Foreskin keratinocyte (primary cell): ENCODE measurements at places on chromosomes 13 and 19. TPM values are rescaled to one million over a fixed set of nuclear protein-coding genes. Genes with fewer than 3 reads are reported as not detected.

FBXW9 gene
- polyA plus RNA-seq, result 15.0 and 15.3 TPM in 2 replicates

BEST2 gene
- polyA plus RNA-seq, result not detected in 2 replicates

IGFL2 gene
- polyA plus RNA-seq, result 0.30 and 0.81 TPM in 2 replicates

MCF2L gene
- 0.06 TPM in 1 of 2 replicates, not detected in the other for polyA plus RNA-seq

LILRA5 gene
- not detected in 2 replicates for polyA plus RNA-seq
